ENCODE measurements at places on chromosomes 2 and 18.

DNA sequence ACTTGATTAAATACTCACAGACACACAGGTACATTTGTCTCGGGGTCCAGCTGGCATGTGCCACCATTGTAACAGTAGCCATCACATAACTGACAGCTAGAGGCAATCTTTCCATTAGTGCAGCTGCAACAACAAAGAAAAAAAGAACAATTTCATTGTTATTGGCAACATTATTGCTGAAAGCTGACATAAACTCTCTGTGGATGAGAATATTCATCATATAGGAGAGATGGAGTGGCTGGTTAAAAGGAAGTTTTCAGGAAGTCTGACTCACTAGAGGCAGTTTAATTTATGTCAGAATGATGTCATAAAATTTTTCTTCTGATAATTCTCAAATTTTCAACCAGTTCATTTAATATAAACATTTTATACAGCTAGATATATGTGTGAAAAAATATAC lies 1490.0 kb upstream of the NXPH2 start:
- no peak for DNase-seq

DNA sequence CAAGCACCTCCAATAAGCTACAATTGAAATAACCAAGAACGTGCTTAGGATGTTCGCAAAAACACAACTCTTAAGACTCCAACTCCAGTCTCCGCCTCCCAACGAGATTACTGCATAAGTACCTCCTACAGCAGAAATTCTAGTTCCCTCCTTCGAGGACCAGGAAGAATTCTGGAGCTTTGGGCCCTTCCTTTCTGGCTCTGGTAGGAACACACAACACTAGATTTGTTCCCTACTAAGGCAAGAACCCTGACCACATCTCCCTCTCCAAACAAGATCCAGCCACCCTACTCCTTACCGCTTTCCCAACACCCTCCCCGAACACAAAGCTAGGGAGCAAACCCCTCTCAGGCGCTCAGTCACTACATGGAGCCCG lies 721 bp downstream of the ADAM17 start:
- DNase-seq = peak; percentile 64

- DNase-seq = no peak
These were observed 936.2 kb downstream of the DSC3 start for GRCh38 chr18:30106356-30106755.

GRCh38 chr2:170836027-170836426 lies 19.3 kb downstream of the GAD1 start:
- DNase-seq = no peak

All from right hindlimb (tissue), 1 donor.